ENCODE measurements at places on chromosomes 11 and 22. TPM values are rescaled to one million over a fixed set of nuclear protein-coding genes. Genes with fewer than 3 reads are reported as not detected.

APLNR gene
- total RNA-seq, result not detected

DNA sequence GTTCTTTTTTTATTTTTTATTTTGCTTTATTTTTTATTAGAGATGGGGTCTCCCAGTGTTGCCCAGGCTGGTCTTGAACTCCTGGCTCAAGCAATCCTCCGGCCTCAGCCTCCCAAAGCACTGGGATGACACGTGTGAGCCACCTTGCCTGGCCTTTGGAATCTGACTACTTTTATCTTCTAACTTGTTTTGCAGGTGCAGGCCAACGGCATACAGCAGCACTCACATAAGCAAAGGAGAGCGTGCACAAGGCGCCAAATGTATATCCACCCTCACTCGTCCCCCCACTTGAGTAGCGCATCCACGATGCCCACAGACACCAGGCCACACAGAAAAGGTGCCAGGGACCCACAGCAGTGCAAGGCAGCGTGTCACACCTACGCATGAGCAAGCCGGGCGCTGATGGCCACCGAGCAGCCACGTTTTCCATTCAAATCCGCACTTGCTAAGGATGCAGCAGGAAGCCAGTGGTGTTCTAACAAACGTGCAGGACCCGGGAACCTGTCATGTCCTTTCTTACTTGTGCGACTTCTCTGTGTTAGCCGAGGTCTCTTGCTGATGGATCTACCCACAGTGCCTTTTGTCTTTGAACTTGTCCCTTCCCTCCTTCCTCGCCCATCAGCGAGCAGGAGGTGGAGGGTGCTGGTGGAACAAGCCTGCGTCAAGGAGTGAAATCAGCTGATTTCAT lies 5.9 kb downstream of the ASCL2 start:
- DNase-seq, result no peak

GRCh38 chr22:25929321-25929878 lies 187.4 kb downstream of the MYO18B start:
- DNase-seq, result no peak

- peak; percentile 93 for DNase-seq
These were observed 20.9 kb upstream of the UPB1 start for GRCh38 chr22:24474221-24474620.

DNA sequence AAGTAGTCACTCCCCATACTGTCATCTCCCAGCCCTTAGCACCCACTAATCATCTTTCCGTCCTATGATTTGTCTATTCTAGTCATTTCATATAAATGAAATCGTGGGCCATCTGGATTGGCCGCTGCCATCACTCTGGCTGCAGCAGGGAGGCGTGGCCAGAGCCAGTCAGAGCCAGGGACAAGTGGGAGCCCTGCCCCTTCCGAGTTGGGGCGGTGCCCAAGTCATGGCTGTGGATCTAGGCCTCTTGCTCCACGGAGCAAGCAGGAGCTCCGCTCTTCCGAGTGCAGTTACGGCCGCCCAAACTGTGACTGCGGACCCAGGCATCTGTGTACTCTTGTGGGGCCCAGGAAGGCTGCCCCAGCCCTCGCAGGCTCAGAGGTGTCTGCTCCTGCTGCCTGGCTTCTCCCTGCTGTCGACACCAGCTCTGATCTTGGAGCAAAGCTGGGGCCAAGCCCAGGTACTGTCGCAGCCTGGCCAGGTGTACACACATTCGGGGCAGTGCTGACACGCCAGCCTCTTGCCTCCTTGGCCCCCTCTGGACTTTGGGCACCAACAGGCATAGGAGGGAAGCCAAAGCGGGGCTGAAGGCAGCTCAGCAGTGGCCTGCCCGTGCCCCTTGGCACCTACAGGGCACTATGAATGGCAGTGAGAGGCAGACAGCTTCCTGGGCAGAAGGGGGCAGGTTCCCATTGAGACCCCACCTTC lies 8.4 kb downstream of the MRPL48 start:
- DNase-seq, result no peak

- no peak for DNase-seq
These were observed 7.1 kb downstream of the SAA4 start for GRCh38 chr11:18229501-18229900.

Measured in HT1080 (cell line).